Endodermal cell (in vitro differentiated cells): ENCODE measurements at places on chromosomes 1 and 21. TPM values are rescaled to one million over a fixed set of nuclear protein-coding genes. Genes with fewer than 3 reads are reported as not detected.

- no peak overlapping the region for H3K4me3 ChIP-seq
- DNase-seq = peak; percentile 94
- peaks cover 15% of the 10 kb centered on the region for H3K27me3 ChIP-seq
- H3K4me1 ChIP-seq = no peaks in the 10 kb centered on the region
- H3K36me3 ChIP-seq = no peaks in the 10 kb centered on the region
- no peak overlapping the region for H3K27ac ChIP-seq
Measured at GRCh38 chr1:23673086-23673813, 18.4 kb upstream of the RPL11 start.

GRCh38 chr21:28683982-28684752, 308.5 kb downstream of the LTN1 start:
- H3K27ac ChIP-seq = no peak overlapping the region
- H3K4me3 ChIP-seq = no peak overlapping the region
- H3K36me3 ChIP-seq = no peaks in the 10 kb centered on the region
- no peaks in the 10 kb centered on the region for H3K4me1 ChIP-seq
- no peak for DNase-seq

DNA sequence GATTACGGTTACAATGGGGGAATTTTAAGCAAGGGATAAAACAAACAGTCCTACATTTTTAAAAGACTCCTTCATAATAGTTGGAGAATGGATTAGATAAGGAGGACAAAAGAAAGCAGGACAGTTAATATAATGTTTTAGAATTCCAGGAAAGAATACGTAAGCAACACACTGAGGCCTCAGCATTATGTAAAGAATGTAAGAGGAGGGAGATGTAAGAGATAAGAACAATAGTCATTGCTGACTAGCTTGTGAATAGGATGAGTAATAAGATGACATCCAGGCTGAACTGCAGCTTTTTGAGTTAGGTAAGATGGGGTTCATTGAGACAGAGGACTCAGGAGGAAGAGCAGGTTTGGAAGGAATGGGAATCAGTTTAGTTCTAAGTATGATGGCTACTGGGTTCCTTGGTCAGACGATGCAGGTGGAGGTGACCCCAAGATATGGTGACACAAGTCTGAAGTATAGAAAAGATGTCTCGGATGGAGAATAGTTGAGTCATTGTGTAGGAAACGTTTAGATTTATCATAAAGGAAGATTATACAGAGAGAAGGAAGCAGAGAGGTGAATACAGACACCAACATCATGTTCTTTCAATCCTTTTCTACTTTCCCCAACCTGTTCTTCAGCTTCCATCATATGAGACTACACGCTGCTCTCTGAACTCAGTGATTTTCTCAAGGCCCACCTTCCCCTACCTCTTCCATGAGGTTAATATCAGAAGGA, 372.8 kb downstream of the PTBP2 start:
- DNase-seq = no peak
- H3K27ac ChIP-seq = no peak overlapping the region
- no peaks in the 10 kb centered on the region for H3K4me1 ChIP-seq
- H3K4me3 ChIP-seq = no peak overlapping the region
- H3K27me3 ChIP-seq = no peaks in the 10 kb centered on the region
- no peaks in the 10 kb centered on the region for H3K36me3 ChIP-seq

DNA sequence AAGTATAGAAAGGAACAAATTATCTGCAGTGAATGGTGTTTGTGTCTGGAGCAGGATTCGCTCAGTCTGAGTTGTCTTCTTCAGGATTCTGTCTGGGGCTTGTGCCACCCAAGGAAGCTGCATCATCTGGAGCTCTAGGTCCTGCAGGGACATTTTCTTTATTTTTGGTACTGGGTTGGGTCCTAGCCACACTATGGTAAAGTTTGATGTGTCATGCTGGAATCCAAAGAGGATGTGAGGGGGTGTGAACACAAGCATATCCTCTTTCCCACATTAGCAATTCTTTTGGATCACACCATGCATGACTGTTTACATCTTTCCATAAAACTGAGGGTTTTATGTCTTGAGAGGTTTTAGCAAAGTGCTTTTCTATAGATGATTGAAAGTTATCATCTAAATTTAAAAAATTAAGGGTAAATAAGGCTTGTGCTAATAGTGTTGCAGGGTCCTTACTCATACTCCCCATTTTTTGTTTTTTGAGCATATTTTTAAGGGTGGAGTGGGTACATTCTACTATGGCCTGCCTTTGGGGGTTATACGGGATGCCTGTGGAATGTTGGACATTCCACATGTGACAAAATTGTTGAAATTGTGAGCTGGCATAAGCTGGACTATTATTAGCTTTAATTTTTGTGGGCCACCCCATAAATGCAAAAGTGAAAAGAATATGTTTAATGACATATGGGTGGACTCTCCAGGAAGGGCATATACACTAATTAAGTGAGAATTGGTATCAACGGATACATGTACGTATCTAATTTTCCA, 152.0 kb upstream of the HMCN1 start:
- H3K36me3 ChIP-seq = no peaks in the 10 kb centered on the region
- H3K4me1 ChIP-seq = peaks cover 4% of the 10 kb centered on the region
- no peak overlapping the region for H3K27ac ChIP-seq
- DNase-seq = no peak
- H3K27me3 ChIP-seq = no peaks in the 10 kb centered on the region
- peak overlapping the region; percentile 72 for H3K4me3 ChIP-seq

DNA sequence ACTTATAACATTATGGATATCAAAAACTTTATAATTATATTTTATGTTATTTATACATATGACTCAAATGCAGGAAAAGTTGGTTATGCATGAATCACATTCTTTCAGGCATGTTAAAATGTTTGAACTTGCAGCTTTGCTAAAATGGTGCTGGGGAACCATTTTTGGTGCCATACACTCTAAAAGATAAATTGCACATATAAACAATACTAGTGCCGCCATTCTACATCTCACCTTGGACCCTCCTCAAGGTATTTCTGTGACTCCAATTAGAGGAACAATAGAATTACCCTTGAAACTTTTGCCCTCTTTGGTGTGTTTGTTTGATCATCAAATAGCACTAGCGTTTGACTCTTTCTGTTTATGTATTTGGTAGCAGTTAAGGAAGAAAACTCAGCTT, 997 bp downstream of the PRKACB start:
- no peak overlapping the region for H3K4me3 ChIP-seq
- no peak for DNase-seq

DNA sequence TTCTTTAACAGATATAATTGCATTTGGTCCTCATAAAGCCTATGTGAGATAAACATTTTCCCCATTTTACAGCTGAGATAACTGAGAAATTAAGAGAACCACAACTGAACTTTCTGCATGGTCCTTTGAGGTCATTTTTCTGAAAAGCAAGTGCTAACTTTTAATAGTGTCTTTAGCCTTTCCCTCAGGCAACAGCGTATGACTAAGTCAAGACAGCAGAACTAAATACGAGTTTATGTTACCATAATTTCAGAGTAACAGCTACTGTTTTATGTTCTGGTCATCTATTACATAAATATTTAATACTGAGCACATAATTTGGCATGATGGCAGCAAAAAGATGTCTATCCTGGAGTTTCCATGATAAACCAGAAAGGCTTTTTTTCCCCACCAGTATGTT, 95.6 kb downstream of the OLFML2B start:
- DNase-seq = no peak
- no peaks in the 10 kb centered on the region for H3K27me3 ChIP-seq
- H3K36me3 ChIP-seq = no peaks in the 10 kb centered on the region
- no peak overlapping the region for H3K27ac ChIP-seq
- no peak overlapping the region for H3K4me3 ChIP-seq

BRDT gene
- 3.4 and 4.4 TPM in 2 replicates for total RNA-seq

PAQR6 gene
- 8.5 and 12.2 TPM in 2 replicates for total RNA-seq

DNA sequence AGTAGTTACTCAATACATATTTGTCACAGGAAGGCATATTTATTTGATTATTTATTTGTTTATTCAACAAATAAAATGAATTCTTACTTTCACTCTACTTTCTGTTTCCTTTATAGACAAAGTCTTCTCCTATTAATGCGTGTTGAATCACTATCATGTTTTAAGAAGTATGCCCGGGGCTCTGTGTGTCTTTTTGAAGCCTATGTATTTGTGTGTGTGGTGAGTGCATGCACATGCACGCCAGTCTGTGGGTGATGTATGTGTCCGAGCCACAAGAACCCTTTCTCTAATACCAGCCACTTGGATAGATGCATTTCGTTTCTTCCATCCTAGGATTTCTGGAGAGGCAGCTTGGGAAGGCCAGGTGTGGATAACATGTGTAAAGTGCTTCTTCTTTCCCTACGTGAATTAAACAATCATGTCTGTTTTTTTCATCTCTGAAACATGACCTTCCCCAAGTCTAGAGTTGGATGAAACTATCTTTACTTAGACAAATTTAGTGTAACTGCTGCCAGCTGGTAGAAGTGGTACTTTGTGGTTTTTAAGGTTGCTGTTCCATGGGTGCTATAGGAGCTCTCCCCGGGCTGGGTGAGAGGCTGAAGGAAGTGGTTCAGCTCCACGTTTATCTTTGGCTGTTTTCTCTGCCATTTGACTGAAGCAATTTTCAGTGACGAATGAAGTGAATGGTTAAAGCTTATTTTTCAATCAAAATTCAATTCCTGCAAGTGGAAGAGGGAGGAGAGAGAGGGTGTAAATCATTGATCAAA, 46.8 kb upstream of the PPM1J start:
- no peaks in the 10 kb centered on the region for H3K27me3 ChIP-seq
- no peaks in the 10 kb centered on the region for H3K36me3 ChIP-seq
- peak overlapping the region; percentile 60 for H3K27ac ChIP-seq

DNA sequence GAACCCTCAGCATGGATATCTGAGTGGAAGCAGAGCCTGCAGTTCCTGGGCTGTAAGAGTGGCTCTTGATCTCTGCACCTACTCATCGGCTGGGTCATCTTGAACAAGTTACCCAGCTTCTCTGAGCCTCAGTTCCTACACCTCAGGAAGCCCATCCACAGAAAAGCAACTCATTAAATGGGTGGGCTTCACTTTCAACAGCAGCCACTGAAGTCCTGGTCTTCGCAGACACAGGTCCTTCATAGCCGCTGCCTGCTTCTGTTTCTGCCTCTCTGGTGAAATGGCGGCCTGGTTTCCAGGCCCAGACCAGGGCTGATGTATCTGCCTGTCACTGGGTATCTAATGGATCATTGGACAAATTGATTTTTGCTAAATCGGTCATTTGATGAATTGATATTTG, 571.4 kb downstream of the PTPRU start:
- peaks cover 10% of the 10 kb centered on the region for H3K4me1 ChIP-seq
- H3K36me3 ChIP-seq = no peaks in the 10 kb centered on the region
- no peak overlapping the region for H3K4me3 ChIP-seq
- H3K27me3 ChIP-seq = no peaks in the 10 kb centered on the region

GRCh38 chr1:62435231-62436038, 1.4 kb upstream of the USP1 start:
- H3K4me3 ChIP-seq = peak overlapping the region; percentile 96
- no peaks in the 10 kb centered on the region for H3K4me1 ChIP-seq
- H3K36me3 ChIP-seq = peaks cover 2% of the 10 kb centered on the region
- no peaks in the 10 kb centered on the region for H3K27me3 ChIP-seq

DNA sequence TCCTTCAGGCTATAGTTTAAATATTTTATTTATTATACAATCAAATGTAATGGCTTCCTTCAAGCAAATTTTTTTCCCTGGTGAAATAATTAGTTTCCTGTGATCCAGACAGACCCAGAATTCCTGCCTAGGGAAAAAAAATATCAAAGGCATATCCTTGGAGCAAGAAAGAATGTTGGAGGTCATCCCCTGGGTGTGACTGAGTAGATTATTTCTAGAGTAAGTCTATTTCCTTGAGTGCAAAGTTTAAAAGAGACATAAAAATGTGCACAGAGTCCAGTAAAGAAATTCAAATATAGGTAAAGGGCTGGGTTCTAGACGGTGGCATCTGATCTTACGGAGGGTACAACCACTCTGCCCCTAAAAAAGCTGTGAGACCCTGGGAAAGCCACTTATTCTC, 32.2 kb upstream of the SAMD13 start:
- no peak overlapping the region for H3K4me3 ChIP-seq
- no peaks in the 10 kb centered on the region for H3K27me3 ChIP-seq
- no peaks in the 10 kb centered on the region for H3K36me3 ChIP-seq
- no peak for DNase-seq
- no peak overlapping the region for H3K27ac ChIP-seq
- no peaks in the 10 kb centered on the region for H3K4me1 ChIP-seq

C1QTNF12 gene
- 8.0 and 8.1 TPM in 2 replicates for total RNA-seq

DNA sequence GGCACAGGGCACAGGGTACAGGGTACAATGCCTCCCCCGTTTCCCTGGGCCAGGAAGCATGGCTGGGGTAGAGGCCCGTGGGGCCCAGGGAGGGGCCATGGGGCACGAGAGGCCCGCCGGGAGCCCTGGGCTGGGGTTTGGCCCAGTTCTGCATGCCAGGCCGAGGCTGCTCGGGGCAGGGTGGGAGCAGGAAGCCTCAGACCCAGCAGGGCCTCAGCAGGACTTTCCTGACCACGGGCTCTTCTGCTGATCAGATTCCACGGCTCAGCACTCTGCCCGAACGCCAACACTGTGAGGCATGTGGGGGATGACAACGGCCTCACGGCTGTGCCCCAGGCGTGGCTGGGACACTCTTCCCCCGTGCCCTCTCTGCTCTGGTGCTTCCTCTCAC, 104.3 kb downstream of the NPHP4 start:
- H3K4me1 ChIP-seq = no peaks in the 10 kb centered on the region
- H3K36me3 ChIP-seq = no peaks in the 10 kb centered on the region
- DNase-seq = no peak
- H3K27ac ChIP-seq = no peak overlapping the region

B3GALT2 gene
- not detected in 3 replicates for total RNA-seq

- no peak for DNase-seq
- H3K4me1 ChIP-seq = peaks cover 3% of the 10 kb centered on the region
- no peak overlapping the region for H3K27ac ChIP-seq
- no peaks in the 10 kb centered on the region for H3K27me3 ChIP-seq
- H3K36me3 ChIP-seq = no peaks in the 10 kb centered on the region
Measured at GRCh38 chr1:159012495-159012894, 2.8 kb downstream of the IFI16 start.

GRCh38 chr1:48967318-48967717, 190.6 kb upstream of the BEND5 start:
- H3K4me1 ChIP-seq = no peaks in the 10 kb centered on the region
- no peak for DNase-seq
- no peak overlapping the region for H3K27ac ChIP-seq
- no peaks in the 10 kb centered on the region for H3K27me3 ChIP-seq

IL6R gene
- total RNA-seq = 1.0 and 1.1 TPM in 2 replicates

GRCh38 chr1:43279666-43280065, 5.7 kb downstream of the C1orf210 start:
- H3K27me3 ChIP-seq = no peaks in the 10 kb centered on the region
- DNase-seq = peak; percentile 7
- H3K27ac ChIP-seq = no peak overlapping the region
- no peak overlapping the region for H3K4me3 ChIP-seq
- no peaks in the 10 kb centered on the region for H3K4me1 ChIP-seq
- H3K36me3 ChIP-seq = no peaks in the 10 kb centered on the region

- H3K4me1 ChIP-seq = no peaks in the 10 kb centered on the region
- H3K27me3 ChIP-seq = no peaks in the 10 kb centered on the region
- H3K36me3 ChIP-seq = no peaks in the 10 kb centered on the region
Measured at GRCh38 chr1:205141236-205142101, 19.7 kb upstream of the RBBP5 start.

DNA sequence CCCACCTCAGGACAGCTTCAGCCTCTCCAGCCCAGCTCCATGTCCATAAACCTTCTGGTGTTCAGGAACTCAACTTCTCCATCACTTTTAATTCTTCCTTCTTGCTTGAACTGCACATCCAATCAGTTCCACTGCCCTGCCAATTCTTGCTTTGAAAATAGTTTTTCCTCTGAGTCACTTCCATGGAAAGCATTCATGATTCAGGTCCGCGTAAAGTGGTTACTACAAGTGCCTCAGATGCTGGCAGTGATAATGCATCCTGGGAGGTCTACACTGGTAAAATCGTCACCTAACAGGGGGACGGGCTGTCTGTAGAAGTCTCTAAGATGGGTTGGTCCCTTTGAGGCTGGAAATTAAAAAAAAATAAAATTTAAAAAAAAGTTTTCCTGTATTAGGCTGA, 25.9 kb upstream of the RCAN1 start:
- no peak overlapping the region for H3K4me3 ChIP-seq
- H3K27ac ChIP-seq = no peak overlapping the region
- H3K36me3 ChIP-seq = no peaks in the 10 kb centered on the region
- no peak for DNase-seq
